ENCODE measurements at places on chromosomes 5 and 9.

DNA sequence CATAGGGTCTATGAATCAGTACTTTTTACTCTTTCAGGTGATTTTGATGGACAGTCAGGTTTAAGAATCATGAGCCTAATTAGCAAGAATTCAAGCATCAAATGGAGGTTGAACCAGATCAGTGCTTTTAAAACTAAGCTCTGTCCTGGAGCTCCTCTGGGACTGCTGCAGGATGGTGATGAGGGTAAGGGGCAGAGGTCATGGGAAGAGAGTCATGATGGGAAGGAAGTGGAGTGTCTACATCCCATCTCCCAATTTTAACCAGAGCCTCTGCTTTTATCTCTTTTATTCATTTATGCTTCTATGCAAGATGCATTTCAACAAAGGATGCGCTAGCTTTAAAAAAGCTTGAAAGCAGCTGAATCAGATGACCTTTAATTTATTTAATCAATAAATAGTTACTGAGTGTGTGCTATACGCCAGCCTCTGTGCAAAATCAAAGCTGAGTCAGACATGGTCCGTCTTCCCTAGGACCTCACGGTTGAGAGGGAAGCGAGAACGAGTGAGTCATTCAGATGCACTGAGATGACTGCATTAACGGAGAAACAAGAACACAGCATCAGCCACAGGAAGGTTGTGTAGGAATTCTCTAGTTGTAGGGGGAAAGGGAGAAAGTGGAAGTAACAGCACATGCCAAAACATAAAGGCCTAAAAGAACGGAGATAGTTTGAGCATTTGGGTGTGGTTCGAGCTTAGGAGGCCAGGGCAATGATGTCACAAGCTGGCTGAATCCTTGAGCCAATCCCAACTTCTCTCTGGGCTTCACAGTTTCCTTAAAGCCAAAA is 441.6 kb upstream of the BRINP1 start:
- no peaks in the 10 kb centered on the region for H3K27me3 ChIP-seq
- no peaks in the 10 kb centered on the region for H3K36me3 ChIP-seq
- H3K4me1 ChIP-seq: no peaks in the 10 kb centered on the region
- no peak overlapping the region for H3K4me3 ChIP-seq
- H3K27ac ChIP-seq: no peak overlapping the region
- no peak for DNase-seq

DNA sequence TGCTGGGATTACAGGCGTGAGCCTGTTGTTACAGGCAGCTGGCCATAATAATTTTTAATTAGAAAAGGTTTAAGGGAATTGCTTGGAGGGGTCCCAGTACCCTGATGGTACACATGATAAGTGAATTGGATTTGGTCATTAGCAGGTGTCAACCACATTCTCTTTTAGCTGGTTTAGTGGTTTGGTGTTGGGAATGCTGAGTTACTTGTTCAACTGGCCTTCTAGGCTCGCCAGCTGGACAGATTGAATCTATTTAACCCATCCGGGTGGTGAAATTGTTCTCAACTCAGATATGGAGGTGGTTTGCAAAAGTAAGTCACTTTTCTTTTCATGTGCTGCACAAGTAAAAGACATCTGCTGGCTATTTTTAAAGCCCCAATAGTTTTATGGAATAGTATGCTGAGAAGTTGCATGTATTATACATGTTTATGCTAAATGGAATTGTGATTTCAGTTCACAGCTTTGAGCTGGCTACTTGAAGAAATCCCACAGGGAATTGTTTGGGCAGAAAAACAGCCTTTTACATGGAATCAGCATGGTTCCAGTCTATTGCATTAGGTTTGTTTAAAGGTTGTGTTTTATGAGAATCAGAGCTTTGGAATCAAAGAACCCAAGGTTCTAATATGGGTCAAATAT is 149.8 kb upstream of the SLC28A3 start:
- no peaks in the 10 kb centered on the region for H3K4me1 ChIP-seq
- H3K36me3 ChIP-seq: no peaks in the 10 kb centered on the region
- no peak for DNase-seq
- H3K27ac ChIP-seq: no peak overlapping the region

DNA sequence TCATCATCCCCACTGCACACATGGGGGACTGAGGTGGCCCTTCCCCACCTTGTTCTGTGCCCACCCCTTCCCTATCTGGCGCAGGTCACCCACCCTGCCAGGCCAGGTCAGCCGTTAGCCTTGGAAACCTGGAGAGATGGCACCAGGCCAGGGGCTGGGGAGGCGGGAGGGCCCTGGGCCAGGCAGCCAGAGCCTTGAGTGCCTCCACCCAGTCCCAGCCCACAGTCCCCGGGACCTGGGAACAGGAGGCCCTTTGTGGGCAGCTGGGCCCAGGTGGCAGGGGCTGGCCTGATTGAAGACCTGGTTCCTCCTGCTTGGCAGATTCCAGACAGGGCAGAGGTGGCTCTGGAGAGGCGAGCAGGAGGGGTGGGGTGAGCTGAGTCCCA is 70.6 kb downstream of the LRSAM1 start:
- no peak overlapping the region for H3K4me3 ChIP-seq
- no peaks in the 10 kb centered on the region for H3K27me3 ChIP-seq
- H3K4me1 ChIP-seq: peaks cover 31% of the 10 kb centered on the region
- H3K36me3 ChIP-seq: peaks cover 23% of the 10 kb centered on the region

DNA sequence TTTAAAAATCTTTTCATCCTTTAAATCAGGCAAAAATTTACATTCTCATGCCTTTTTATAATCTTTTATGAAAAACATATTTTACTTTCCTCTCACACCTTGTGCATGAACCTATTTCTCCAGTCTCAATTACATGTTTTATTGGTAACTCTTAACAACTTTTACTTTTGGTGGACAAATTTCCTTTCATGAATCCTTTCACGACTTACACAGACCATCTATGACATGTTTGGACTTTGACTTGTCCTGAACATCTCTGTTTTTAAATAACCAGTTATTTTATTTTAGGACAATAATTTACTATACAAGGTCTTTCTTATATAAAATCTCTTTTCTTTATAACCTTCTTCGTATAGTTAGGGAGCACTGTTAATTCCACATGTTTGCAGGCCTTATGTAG is 26.5 kb upstream of the MTMR12 start:
- H3K27me3 ChIP-seq: no peaks in the 10 kb centered on the region
- H3K4me3 ChIP-seq: no peak overlapping the region
- DNase-seq: no peak
- no peak overlapping the region for H3K27ac ChIP-seq
- H3K4me1 ChIP-seq: no peaks in the 10 kb centered on the region
- no peaks in the 10 kb centered on the region for H3K36me3 ChIP-seq

Measured in transverse colon (tissue), 4 donors.